ENCODE measurements at places on chromosomes 5 and 9.

- DNase-seq: no peak
Measured at GRCh38 chr5:112065781-112066180, 308.8 kb upstream of the NREP start.

DNA sequence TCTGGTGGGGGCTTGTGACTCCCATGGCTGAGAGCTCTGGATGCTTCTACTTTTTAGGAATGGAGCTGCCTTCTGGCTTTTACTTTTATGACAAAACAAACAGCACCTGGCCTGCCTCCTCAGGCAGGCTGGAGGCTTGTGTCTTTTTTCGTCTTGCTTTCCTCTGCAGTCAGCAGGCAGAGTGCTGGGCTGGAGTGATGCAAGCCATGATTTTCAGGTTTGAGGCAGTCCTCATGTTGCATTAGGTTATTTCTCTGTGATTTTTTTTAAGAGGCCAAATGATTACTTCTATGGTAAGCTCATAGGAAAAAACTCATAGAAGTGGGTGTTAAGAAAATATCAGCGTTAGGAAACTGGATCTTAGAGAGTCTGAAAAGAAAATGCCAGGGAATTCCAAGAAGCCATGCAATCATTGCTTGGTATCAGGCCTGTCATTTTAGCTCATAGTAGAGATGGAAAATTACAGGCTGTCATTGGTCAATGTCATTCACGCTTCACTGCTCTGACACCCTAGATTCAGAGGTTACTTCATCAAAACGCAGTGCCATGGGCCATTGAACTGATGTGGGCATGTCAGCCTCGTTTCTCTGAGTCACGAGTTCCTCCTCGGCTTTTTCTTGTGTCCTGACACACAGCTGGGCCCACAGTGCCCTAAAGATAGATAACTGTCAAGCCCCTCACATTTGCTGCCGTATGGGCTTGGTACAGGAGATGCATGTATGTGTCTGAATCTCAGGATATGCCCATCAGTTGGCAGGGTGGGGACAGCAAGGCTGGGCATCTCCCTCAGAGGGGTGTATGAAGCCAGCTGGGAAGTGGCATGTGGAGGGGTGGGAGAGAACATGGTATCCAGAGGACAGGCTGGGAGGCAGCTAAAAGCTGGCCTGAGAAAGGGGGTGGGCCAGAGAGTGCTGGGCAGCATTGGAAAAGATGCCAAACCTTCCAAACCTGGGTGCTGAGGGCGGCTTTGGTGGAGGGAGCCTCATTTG lies 151.8 kb downstream of the HSPA4 start:
- no peak for DNase-seq

GRCh38 chr5:154501566-154501965 lies 23.5 kb upstream of the HAND1 start:
- no peak for DNase-seq

GRCh38 chr5:55636177-55636576 lies 75.9 kb downstream of the SLC38A9 start:
- no peak for DNase-seq

GRCh38 chr5:111507276-111507675 lies 5.1 kb downstream of the STARD4 start:
- DNase-seq: no peak

- DNase-seq: no peak
Measured at GRCh38 chr5:35253582-35253981, 23.3 kb upstream of the PRLR start.

GRCh38 chr5:131147258-131147657 lies 17.8 kb downstream of the HINT1 start:
- DNase-seq: no peak

DNA sequence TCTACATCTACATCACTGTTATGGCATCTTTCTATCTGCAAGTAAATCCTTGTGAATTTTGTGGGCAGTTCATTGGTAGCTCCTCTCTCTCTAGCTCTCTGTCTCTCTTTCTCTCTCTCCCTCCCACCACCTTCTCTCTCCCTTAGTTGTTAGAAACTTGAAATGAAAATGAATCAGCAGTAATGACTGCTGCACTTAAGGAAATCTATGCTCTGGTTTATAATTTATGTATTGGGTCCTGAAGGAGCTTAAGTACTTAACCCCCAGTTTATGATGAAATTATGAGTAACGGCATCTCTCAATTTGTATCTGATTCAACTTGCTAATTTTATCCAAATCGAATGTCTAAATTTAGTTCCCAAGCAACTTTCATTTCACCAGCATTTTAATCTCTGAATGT lies 52.0 kb upstream of the PTGER4 start:
- DNase-seq: no peak

GRCh38 chr5:172076761-172077244 lies 70.4 kb upstream of the FBXW11 start:
- DNase-seq: no peak

DNA sequence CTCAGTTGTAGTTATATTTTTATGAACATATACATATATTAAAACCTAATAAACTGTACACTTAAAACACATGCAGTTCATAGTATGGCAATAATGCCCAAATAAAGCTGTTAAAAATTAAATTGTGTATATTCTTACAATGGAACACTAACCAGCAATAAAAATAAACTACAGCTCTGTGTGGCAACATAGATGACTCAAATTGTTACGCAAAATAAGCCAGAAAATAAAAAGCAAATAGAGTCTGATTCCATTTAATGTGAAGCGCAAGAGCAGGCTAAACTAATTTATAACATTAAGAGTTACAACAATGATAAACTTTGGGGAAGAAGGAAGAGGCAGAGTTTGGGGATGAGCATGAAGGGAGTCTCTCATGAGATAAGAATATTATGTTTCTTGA lies 597.3 kb downstream of the TLE1 start:
- DNase-seq: no peak

DNA sequence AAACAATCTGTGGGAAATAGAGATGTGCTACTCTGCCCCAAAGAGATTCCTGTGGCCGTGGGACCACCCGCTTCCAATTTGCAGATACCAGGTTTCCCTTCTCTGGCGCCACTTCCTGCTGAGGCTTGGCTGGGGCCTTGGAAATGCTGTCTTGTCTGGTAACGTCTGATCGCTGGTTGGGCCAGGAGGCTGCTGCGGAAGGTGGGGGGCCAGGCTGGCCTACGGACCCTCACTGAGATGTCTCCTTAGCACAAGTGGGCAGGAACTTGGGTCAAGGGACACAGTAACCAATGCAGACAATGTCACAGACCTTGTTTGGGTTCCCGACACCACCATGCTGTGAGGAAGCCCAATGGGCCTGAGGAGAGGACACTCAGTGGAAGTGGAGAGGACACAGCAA lies 31.7 kb upstream of the IRX4 start:
- DNase-seq: no peak

DNA sequence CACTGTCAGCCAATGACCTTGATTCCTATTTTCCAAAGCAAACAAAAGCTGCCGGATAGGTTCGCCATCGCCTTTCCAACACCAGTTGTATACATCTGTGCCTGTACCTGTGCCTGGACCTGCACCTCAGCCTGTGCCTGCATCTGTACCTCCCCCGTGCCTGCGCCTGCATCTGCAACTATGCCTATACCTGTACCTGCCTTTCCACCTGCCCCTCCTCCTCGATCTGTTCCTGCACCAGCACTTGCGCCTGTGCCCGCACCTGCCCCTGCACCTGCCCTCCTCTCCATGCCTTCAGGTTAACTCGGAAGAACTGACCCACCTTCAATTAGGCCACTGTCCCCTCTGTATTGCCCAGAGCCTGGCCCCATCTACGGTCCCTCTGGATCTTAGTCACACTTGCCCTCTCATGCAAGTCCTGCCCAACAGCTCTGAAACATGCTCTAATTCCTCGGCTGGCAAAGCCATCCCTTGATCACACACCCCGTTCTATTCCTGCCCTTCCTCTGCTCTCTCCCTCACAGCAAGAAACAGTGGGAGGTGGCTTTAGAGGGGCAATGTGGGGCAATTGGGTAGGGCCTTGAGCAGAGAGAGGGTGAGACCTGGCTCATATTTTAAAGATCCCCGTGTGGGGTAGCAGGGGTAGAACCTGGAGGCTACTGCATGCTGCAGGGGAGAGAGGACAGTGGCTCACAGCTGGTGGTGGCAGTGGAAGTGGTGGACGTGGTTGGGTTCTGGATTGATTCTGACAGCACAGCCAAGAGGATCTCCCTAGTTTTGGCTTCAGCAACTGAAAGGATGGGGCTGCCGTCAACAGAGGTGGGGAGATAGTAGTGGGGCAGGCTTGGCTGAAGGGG lies 59.6 kb upstream of the PHYKPL start:
- DNase-seq: no peak

GRCh38 chr5:89582768-89583339 lies 699.9 kb upstream of the MEF2C start:
- DNase-seq: no peak

DNA sequence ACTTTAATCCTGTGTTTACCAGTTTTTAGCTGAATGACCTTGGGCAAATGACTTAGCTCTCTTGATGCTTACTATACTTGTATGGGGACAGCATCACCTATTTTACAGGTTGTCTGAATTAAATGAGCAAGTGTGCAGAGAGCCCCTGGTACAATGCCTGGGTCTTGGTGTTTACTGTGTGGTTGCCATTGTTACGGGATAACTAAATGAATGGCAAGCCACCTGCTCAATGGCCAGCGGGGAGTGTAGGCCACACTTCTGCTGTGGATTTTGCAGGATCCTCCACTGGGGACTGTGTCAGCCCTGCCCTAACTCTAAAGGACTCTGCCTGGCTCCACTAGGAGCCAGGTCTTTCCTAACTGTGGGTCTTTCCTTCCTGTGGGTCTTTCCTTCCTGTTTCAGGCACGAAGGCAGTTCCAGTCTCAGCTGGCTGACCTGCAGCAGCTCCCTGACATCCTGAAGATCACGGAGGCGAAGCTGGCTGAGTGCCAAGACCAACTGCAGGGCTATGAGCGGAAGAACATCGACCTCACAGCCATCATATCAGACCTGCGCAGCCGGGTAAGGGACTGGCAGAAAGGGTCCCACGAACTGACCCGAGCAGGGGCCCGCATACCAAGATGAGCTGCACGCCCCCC lies 10.3 kb upstream of the GLE1 start:
- DNase-seq: no peak

GRCh38 chr5:88515881-88516819 lies 247.5 kb upstream of the TMEM161B start:
- DNase-seq: no peak

GRCh38 chr9:100193078-100193477 lies 94.0 kb downstream of the INVS start:
- no peak for DNase-seq

DNA sequence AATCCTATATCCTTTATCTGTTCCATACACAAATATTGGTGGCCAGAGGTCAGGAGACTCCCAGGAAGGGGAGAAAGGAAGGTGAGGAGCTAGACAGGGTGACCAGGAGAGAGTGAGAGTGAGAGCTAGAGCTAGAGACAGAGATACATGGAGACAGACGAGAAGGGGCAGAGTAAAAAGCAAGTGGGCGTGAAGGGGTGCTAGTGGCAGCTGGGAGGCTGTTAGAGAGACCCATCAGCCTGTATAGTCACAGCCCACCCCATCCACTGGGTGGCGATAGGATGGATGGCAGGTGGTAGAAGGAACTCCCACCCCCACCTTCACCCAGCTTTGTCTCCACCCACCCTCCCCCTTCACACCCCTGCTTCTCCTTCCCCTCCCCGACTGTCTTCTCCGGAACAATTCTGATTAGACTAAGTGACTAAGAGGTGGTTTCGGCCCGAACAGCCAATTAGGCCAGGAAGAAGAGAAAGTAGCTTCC lies 32.8 kb downstream of the PCDH1 start:
- DNase-seq: no peak

- no peak for DNase-seq
Measured at GRCh38 chr5:172858511-172858989, 24.5 kb downstream of the ERGIC1 start.

- no peak for DNase-seq
Measured at GRCh38 chr5:174188295-174188694, 142.8 kb downstream of the NSG2 start.

- DNase-seq: no peak
Measured at GRCh38 chr9:2559192-2560152, 62.1 kb upstream of the VLDLR start.

GRCh38 chr9:137312852-137313325 lies 10.8 kb upstream of the NRARP start:
- DNase-seq: no peak

- peak; percentile 17 for DNase-seq
Measured at GRCh38 chr9:88460587-88461332, 72.5 kb downstream of the SPIN1 start.

GRCh38 chr5:137735555-137736284 lies at the start of gene KLHL3:
Gene KLHL3 (minus strand): TSS chr5:137736089. CDS start chr5:137735646, 443 bp downstream.
- DNase-seq: peak; percentile 24

DNA sequence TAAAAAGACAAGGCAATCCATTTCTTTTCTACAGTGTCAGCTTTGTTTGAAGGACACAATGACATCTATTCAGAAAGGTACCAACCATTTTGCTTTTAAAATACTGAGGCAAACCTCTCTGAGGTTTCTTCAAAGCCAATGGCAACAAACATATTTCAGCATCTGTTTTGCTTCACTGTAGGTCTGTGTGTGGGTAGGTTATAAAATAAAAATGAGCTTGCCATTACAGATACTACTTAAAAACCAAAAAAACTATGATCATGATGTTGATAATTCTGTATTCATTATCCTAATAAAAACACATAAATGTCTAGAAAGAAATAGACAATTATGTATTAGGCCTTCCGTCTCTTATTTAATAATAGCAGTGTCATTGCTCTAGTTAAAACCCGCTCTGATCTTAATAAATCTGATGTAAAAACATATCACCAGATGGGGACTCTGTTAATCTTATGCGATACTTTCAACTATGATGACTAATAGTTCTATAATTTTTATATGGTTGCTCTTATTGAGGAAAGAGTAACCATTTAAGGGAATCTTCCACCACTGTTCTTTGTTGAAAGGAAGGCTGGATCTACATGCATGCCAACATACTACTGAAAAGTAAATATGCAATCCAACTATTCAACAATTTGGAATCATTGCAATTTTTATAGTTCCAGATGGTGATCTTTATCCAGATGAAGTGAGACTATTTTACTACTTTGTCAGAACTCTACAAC lies 647.2 kb downstream of the PDE4D start:
- no peak for DNase-seq

DNA sequence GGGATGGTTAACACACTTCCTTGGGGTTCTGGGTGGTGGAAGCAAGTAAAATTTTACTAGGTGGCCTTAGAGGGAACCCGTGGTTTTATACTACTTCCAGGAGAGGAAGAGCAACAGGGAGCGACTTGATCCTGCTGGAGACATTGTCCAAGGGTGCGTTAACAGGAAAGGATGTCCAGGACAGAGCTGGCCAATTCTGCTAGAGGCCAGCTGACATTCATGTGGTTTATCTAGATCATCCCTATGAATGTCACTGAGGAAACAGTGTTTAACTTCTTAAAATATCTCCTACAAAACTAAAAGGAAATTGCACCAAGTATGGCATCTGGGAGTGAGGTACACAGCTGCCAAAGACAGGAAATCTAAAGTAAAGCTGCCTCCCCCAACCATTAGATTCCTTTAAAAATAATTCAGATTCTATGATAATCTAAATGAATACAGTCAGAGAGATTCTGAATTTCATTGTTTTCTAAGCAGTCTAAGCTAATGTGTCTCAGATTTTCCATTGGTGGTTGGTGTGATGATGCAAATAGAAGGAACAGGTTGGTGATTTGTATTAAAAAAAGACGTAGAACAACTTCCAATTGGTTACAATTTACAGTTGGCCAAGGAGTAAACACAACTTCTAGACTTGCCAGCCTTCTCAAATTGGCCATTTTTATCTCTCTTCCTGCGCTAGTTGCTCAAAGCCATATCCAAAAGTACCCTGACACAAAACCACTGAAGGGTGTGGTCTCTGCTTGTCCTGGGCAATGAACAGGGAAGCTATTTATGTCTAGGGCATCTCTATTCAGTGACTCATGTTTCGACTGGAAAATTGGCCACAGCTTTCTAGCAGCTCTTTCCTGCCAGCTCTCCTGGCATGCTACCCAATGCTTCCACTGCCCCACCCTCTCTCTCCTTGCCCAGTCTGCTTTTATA lies 574.7 kb upstream of the MEF2C start:
- no peak for DNase-seq
